Activated CD4-positive, alpha-beta T cell treated with anti-CD3 and anti-CD28 coated beads for 36 hours (primary cell): ENCODE measurements at places on chromosomes 5 and 9. TPM values are rescaled to one million over a fixed set of nuclear protein-coding genes. Genes with fewer than 3 reads are reported as not detected.
A peak's percentile ranks its signal among the peaks of the same experiment; 100 is the strongest.

The ITGA1 gene
- 3.9 TPM for total RNA-seq

The SRP19 gene
- total RNA-seq: 49.4 TPM

GRCh38 chr5:1527533-1528205 lies 3.9 kb upstream of the LPCAT1 start:
- H3K4me3 ChIP-seq: no peak overlapping the region
- no peaks in the 10 kb centered on the region for H3K27me3 ChIP-seq
- H3K36me3 ChIP-seq: no peaks in the 10 kb centered on the region
- H3K4me1 ChIP-seq: no peaks in the 10 kb centered on the region
- no peak overlapping the region for H3K27ac ChIP-seq

- H3K4me3 ChIP-seq: no peak overlapping the region
- no peaks in the 10 kb centered on the region for H3K27me3 ChIP-seq
- H3K27ac ChIP-seq: no peak overlapping the region
Measured at GRCh38 chr5:143860211-143860610, 48.2 kb downstream of the HMHB1 start.

- H3K27me3 ChIP-seq: no peaks in the 10 kb centered on the region
- no peaks in the 10 kb centered on the region for H3K36me3 ChIP-seq
- no peak overlapping the region for H3K27ac ChIP-seq
- no peak for DNase-seq
- H3K4me3 ChIP-seq: no peak overlapping the region
Measured at GRCh38 chr9:113979343-113980127, 98.6 kb downstream of the AMBP start.

- no peaks in the 10 kb centered on the region for H3K36me3 ChIP-seq
- no peak overlapping the region for H3K4me3 ChIP-seq
- H3K4me1 ChIP-seq: peaks cover 13% of the 10 kb centered on the region
- peaks cover 6% of the 10 kb centered on the region for H3K27me3 ChIP-seq
- no peak overlapping the region for H3K27ac ChIP-seq
Measured at GRCh38 chr5:143673676-143674468, 138.1 kb upstream of the HMHB1 start.

DNA sequence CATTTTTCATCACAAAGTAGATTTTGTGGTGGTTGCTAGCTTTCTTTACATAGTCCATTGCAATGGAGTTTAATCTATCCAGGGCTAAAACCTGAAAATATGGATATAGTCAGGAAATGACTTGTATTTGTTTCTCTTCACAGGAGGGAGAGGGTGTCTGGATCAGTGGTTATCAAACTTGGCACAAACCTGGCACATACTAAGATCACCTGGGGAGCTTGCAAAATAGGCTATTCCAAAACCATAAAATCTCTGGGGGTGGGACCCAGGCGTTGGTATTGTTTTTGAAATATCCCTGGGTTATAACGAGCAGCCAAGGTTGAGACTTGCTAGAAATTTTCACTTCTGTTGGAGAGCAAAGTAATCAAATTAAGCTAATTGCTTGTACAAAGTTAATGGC lies 179.9 kb downstream of the PCSK1 start:
- no peak overlapping the region for H3K4me3 ChIP-seq
- no peaks in the 10 kb centered on the region for H3K36me3 ChIP-seq
- peaks cover 4% of the 10 kb centered on the region for H3K4me1 ChIP-seq
- H3K27ac ChIP-seq: no peak overlapping the region

DNA sequence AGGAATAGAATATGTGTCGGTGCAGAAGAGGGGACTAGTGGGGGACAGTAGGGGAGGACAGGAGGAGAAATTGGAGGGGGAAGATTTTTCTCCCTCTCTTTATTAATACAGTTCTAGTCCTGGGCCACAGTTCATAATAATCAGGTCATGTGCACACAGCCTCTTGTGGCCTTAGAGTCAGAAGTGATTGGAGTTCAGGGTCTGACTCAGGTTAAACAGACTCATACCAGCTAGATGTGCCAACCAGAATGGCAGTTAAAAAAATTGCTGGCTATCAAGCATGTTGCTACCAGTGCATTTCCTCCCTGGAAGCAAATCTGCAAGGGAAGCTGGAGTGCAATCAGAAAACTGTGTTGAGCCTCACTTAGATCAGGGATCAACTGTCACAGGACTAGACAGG lies 132.7 kb upstream of the MAP1B start:
- no peak overlapping the region for H3K27ac ChIP-seq
- H3K4me3 ChIP-seq: no peak overlapping the region
- H3K4me1 ChIP-seq: no peaks in the 10 kb centered on the region

DNA sequence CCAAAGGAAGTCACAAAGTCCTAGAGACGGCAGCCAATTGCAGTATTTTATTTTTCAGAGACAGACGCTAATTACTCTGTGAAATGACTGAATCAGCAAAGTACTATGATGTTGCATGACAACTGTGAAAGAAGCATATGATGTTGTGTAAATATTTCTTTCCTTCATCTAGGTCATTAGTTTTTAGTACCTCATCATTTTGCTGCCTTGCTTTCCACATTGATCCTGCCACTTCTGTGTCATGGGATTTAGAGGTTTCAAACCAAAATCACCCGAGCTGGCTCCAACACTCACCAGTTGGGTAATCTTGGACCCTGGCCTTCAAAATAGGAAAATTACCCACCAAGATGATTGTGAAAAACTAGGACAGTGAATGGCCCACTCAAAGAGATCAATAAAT lies 585.2 kb downstream of the ACTL7B start:
- no peak overlapping the region for H3K4me3 ChIP-seq
- no peaks in the 10 kb centered on the region for H3K36me3 ChIP-seq
- H3K4me1 ChIP-seq: no peaks in the 10 kb centered on the region
- H3K27ac ChIP-seq: no peak overlapping the region
- H3K27me3 ChIP-seq: no peaks in the 10 kb centered on the region

DNA sequence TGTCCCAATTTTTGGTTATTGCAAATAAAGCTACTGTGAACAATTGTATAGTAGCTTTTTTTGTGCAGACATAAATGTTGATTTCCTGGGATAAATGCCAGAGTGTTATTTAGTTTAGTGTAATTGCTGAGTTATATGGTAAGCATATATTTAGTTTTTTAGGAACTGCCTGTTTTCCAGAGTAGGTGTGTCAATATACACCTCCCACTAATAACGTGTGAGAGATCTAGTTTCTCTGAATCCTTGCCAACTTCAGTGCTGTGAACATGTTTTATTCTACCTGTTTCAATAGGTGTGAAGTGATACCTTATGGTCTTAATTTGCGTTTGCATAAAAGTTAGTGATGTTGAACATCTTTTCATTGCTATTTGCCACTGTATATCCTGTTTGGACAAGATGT lies 9.1 kb upstream of the OR2S2 start:
- peaks cover 4% of the 10 kb centered on the region for H3K4me1 ChIP-seq
- peaks cover 18% of the 10 kb centered on the region for H3K27me3 ChIP-seq
- no peak for DNase-seq
- H3K36me3 ChIP-seq: no peaks in the 10 kb centered on the region
- H3K4me3 ChIP-seq: no peak overlapping the region

DNA sequence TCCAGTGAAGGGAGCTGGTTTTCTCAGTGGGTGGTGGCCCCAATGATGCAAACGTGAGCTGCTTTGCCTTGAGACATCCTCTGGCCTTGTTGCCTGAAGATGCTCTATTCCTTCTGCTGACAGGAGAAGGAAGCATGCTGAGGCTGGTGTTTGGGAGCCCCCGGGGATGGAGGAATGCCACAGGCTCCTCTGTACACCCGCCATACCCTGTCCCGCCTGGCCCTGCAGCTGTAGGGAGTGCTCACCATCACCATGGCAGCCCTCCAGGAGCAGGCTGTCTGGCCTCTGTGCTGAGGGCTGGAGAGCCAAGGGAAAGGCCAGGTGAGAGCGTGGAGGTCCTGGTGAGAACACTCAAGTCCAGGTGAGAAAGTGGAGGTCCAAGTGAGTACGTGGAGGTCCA lies 134.4 kb downstream of the MRPL36 start:
- H3K36me3 ChIP-seq: no peaks in the 10 kb centered on the region
- H3K4me3 ChIP-seq: no peak overlapping the region
- peaks cover 61% of the 10 kb centered on the region for H3K27me3 ChIP-seq
- no peak for DNase-seq
- no peak overlapping the region for H3K27ac ChIP-seq

DNA sequence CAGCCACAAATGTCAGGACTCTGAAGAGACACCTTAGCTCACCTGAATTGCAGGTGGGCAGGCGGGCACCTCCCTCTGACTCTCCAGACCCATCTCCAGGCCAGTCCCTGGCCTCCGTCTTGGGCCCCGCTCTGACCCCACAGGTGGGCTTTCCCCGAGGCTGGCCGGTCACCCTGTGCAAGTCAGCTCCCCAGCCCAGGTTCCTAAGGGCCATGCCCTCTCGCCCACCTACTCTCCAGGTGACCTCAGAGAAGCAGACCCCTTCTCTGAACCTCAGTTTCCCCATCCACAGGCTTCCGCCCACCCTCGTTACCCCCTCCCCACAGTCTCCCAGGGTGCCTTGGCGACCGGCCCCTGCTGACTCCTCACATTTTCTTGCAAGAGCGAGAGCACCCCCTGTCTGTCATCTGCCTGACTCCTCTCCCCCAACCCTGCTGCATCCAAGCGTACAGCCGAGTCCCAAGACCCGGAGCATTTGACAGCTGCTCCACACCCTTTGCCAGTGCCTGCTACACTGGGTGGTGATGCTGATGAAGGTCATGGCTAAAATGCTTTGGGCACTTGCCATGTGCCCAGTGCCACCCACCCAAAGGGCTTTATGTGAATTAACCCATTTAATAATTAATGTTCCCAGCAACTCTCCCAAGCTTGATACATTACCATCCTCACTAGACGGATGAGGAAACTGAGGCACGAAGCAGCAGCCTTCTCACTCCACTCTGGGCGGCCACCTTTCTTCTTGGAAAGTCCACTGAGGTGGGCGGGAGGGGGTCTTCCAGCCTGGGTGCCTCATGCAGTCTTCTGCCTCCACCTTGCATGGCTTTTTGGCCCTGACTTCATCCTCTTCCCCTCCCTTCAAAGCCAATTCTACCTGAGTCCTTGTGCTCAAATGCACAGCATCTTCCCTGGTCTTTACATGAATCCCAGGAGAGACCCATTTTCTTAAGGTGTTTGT lies 51.1 kb upstream of the ORM1 start:
- H3K27ac ChIP-seq: no peak overlapping the region
- peak; percentile 55 for DNase-seq
- H3K36me3 ChIP-seq: no peaks in the 10 kb centered on the region
- no peaks in the 10 kb centered on the region for H3K4me1 ChIP-seq

GRCh38 chr5:1288439-1289335 lies 6.2 kb downstream of the TERT start:
- H3K27me3 ChIP-seq: no peaks in the 10 kb centered on the region
- no peak for DNase-seq
- H3K4me3 ChIP-seq: no peak overlapping the region
- H3K36me3 ChIP-seq: peaks cover 20% of the 10 kb centered on the region
- H3K4me1 ChIP-seq: peaks cover 10% of the 10 kb centered on the region
- H3K27ac ChIP-seq: no peak overlapping the region

DNA sequence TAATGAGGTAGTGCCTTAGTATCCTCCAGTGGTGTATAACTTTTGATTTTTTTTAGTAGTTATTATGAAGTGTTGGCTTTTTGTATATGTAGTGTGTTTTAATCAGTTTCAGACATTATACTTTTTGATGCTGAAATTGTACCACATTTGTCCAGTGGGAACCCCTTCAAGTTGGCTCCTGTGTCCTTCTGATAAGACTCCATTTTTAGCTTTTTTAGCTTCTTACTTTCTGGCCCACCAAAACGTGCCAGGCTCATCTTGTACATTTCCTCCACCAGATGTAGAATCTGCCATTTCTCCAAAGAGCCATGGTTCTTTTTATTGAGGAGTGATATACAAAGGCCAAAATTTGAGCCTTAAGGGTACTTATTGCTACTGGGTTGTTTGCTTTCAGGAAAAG lies 84.4 kb downstream of the PBX3 start:
- no peak overlapping the region for H3K27ac ChIP-seq
- no peak overlapping the region for H3K4me3 ChIP-seq
- DNase-seq: no peak
- H3K36me3 ChIP-seq: peaks cover 2% of the 10 kb centered on the region

GRCh38 chr5:30098940-30099339 lies 1094.5 kb upstream of the CDH6 start:
- H3K27me3 ChIP-seq: no peaks in the 10 kb centered on the region
- no peaks in the 10 kb centered on the region for H3K36me3 ChIP-seq
- no peak for DNase-seq

GRCh38 chr9:136075881-136076678 lies 19.0 kb downstream of the NACC2 start:
- peak overlapping the region; percentile 28 for H3K27ac ChIP-seq
- no peaks in the 10 kb centered on the region for H3K27me3 ChIP-seq
- H3K4me1 ChIP-seq: peaks cover 10% of the 10 kb centered on the region
- peak; percentile 47 for DNase-seq
- no peaks in the 10 kb centered on the region for H3K36me3 ChIP-seq
- H3K4me3 ChIP-seq: no peak overlapping the region

The GDA gene
- total RNA-seq: not detected

The HAVCR1 gene
- not detected for total RNA-seq

GRCh38 chr9:132249690-132250089 lies 87.8 kb downstream of the NTNG2 start:
- H3K27me3 ChIP-seq: peaks cover 2% of the 10 kb centered on the region
- DNase-seq: no peak
- H3K4me3 ChIP-seq: no peak overlapping the region
- peaks cover 2% of the 10 kb centered on the region for H3K4me1 ChIP-seq

DNA sequence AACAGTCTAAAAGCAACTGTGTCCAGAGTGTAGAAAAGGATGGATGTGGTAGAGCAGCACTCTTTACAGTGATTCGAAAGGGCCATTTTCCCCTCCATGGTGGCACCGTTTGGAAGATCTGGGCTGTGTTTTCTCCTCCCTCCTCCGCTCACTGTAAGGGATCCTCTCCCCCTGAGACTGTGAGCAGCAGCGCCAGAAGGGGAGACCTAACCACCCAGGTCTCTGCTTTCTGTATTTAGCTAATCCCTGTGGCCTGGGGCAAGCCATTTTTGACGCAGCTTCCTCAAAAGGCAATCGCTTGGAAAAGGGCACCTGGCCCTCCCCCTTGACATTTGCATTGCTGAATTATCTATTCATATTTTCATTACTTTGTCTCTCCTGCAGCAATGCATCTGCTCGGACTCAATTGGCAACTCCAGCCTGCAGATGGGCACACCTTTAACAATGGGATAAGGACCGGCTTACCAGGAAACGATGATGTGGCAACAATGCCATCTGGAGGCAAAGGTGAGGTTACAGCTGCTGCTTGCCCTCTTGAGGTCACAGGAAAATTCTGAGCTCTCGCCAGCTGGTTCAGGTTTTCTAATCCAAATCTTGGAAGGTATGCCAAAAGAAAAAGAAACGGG lies 244.3 kb upstream of the WWC1 start:
- no peak overlapping the region for H3K27ac ChIP-seq
- DNase-seq: peak; percentile 38

- peaks cover 10% of the 10 kb centered on the region for H3K27me3 ChIP-seq
- H3K36me3 ChIP-seq: no peaks in the 10 kb centered on the region
- DNase-seq: no peak
- peaks cover 2% of the 10 kb centered on the region for H3K4me1 ChIP-seq
- no peak overlapping the region for H3K27ac ChIP-seq
Measured at GRCh38 chr5:34464829-34465228, 191.3 kb upstream of the RAI14 start.

GRCh38 chr5:72018143-72018803 lies 89.0 kb upstream of the MAP1B start:
- H3K36me3 ChIP-seq: no peaks in the 10 kb centered on the region
- peaks cover 5% of the 10 kb centered on the region for H3K4me1 ChIP-seq
- no peak overlapping the region for H3K27ac ChIP-seq
- H3K4me3 ChIP-seq: no peak overlapping the region
- peak; percentile 81 for DNase-seq

The KCNMB1 gene
- not detected for total RNA-seq
